ELR (cell line): ENCODE measurements at places on chromosomes 12 and 14.
A peak's percentile ranks its signal among the peaks of the same experiment; 100 is the strongest.

DNA sequence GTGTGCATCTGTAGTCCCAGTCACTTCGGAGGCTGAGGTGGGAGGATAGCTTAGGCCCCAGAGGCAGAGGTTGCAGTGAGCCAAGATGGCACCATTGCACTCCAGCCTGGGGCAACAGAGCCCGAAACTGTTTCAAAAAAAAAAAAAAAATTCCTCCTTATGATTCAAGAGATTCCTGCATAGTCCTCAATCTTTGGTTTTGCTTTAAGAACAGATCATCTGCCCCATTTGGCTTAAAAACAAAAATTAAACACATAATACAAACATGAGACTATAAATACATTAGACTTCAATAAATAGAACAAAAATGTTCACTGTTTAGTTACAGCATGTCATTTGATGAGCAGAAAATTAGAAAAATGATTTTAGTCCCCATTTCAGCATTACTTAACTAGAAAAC is 131.2 kb downstream of the PAWR start:
- no peak for DNase-seq

- DNase-seq: peak; percentile 49
Observed at GRCh38 chr14:69260190-69260860, 367 bp downstream of the GALNT16 start.

GRCh38 chr12:85310456-85311076 is 30.5 kb downstream of the ALX1 start:
- DNase-seq: peak; percentile 33

GRCh38 chr12:75955251-75955650 is 76.3 kb downstream of the PHLDA1 start:
- no peak for DNase-seq

DNA sequence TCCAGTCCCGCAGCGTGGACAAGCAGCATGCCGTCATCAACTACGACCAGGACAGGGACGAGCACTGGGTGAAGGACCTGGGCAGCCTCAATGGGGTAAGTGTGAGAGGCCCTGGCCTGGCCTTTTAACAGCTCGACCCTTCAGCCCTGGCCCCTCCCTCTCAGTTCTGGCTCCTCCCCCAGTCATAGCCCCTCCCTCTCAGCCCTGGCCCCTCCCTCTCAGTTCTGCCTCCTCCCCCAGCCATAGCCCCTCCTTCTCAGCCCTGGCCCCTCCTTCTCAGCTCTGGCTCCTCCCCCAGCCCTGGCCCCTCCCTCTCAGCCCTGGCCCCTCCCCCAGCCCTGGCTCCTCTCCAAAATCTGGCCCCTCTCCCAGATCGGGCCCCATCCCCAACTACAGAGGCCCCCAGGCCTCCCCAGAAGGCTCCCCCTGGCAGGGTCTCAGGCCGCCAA is 11.2 kb downstream of the CEP170B start:
- DNase-seq: peak; percentile 63

DNA sequence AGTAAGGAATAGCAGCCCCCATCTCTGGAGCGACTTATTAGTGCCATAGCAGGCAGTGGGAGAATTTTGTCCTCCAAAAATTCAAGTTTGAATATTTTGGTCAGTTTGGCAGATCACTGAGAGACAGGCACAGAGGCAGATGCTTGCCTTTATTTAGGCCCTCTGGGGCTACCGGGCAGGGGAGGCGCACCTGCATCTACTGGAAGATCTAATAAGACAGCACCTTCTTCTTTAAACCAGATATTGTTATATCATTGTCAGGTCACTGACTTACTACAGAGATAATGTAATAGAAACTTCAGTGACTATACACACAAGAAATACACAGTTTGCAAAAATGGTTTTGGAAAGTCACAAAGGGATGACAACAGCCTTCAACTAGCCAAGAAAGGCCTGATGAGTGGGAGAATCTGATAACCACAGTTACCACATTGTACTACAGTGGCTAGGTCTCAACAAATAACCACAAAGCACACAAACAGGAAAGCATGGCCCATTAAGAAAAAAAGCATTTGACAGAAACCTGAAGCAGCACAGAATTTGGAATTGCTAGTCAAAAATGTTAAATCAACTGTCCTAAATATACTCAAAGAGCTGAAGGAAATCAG is 56.8 kb downstream of the CDK17 start:
- peak; percentile 26 for DNase-seq

DNA sequence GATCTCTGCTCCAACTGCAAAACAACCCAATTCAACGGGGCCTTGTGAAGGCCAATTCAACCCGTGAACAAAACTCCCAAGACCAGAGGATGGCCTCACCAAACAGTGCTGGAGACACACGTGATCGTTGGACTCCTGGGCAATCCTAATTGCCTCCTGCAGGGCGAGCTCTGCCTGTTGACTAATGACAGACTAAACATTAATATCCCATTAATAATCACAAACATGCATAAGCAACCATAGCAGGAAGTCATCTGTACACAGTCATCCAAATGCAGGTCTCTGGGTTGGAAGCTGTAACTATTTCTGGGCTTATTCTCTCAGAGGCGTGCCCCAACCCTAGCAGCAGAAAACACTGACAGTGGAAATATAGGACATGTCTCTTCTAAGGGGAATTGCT is 21.0 kb downstream of the ANAPC5 start:
- no peak for DNase-seq

GRCh38 chr12:14408208-14408607 is 42.7 kb downstream of the ATF7IP start:
- peak; percentile 39 for DNase-seq

GRCh38 chr12:123937707-123938591 is 34.7 kb downstream of the CCDC92 start:
- DNase-seq: no peak

DNA sequence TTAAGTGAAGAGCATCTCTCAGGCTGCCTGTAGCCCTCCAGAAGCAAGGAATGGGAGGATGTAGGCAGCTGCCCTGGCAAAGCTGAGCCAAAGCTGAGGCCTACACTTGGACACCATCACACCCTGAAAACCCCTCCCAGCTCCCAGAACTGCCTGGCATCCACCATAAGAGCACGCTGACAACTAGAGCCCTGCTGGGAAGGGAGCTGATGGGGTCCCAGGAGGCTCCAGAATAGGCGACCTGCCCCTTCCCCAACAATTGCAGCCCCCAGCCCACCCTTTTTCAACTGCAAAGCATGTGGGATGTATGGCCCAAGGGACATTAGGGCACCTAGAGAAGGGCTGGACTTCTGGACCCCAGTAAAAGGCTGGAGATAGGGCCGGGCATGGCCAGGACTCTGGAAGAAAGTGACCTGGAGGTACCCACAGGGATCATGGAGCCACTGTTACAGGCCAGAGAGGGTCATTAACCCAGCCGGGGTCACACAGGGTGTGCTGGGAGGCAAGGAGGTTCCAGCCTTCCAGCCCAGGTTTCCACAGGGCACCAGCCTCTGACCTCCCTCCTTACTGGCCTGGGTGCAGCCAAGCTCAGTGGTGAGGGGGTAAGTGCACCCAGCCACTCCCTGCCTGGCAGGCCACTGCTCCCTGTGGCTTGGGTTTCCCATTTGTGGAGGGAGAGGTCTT is 27.8 kb downstream of the FAM222A start:
- DNase-seq: no peak

DNA sequence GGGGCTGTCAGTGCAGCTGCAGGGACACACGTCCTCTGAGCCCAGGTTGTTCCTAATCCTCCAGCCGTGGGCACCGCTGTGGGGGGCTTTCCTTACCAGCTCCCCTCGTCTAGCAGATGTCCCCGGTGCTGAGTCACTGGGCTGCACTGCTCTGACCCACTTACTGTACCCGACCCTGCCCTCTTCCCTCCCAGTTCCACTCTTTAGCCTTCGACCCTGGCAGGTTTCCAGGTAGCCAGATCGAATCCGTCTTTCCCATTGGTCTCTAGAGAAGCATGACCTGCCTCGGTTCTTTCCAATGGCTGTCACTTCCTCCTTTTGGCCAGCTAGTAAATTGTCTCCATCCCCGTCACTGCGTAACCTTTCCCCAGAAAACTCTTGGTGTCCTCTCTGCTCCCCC is 48.4 kb downstream of the ELK3 start:
- DNase-seq: no peak

GRCh38 chr12:54689034-54689372 is 40.8 kb upstream of the DCD start:
- DNase-seq: no peak

GRCh38 chr12:114272605-114273004 is 133.3 kb downstream of the TBX5 start:
- DNase-seq: no peak

DNA sequence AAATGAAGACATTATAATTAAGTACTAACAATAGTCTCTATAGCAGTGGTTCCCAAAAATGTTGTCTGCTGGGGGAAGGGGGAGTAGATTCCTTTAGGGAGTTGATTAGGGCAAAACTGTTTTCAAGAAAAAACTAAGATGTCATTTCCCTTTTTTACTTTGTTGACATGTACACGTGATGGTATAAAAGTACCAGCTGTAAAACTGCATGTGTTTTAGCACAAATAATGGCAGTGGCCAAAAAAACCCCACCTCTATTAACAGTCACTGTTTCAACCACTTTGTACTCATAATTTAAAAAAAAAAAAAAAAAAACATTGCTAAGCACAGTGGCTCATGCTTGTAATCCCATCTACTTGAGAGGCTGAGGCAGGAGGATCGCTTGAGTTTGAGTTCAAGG is 61.7 kb downstream of the PPP1R12A start:
- DNase-seq: no peak

GRCh38 chr14:88750413-88750812 is 42.3 kb downstream of the EML5 start:
- no peak for DNase-seq

DNA sequence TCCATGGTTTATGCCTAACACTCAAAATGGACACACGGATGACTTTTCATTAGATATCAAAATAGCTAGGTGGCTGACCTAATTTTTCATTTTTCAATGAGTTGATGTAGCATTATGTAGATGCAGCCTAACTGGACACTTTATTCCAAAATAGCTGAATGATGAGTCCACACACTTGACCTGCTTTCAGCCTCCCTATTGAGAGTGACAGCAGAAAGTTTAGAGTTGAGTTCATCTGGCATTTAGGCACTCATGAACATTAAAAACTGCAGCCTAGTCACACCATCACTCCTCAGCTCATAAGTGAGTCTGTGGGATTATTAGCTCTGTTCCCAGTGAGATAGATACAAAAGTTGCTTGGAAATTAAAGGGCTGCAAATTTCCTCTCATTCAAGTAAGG is 307.3 kb upstream of the PRKD1 start:
- DNase-seq: no peak

DNA sequence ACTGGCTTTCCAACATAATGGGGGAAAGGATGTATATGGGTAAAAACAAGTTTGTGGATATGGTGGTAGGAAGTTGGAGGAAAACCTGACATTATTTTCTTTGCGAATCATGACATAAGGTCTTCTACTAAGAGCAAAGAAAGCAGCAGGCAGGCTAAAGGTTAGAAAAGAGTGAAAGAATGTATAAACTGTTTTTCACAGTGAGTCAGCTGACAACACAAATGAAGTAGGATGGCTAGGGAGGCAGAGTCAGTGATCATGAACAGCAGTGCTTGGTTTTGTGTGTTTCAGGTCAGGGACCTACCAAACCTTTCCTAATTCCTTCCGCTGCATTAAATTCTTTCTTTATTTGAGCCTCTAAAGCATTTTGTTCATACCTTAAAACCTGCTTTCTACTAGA is 46.3 kb upstream of the CATSPERB start:
- no peak for DNase-seq

DNA sequence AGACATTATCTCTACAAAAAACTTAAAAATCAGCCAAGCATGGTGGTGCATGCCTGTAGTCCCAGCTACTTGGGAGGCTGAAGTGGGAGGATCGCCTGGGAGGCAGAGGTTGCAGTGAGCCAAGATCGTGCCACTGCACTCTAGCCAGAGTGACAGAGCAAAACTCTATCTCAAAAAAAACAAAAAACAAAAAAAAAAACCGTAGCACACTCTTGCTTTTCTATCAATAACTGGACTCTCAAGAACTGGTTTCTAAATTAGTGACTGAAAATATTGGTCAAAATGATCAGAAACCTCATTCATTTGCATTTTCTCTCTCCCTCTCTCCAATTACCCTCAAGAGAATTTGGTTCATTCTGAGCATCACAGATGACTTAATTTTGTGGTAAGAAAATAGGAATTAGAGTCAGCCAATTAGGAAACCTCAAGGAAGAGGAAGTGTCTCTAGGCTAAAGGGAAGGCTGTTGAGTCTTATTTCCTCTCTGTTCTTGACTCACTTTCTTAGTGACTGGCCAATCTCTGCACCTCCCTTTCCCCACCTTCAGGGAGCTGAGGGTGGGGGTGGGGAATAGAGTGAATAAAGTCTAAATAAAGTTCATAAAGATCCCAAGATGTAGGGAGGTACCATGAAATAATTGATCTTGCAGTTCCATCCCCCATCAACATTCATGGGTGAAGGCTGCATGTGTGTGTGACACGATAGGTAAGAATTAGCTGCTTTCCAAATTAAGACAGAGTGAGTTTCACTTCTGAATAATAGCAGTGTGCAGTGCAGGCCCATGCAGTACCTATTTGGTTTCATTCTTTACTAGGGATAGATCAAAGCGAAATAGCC is 6.8 kb upstream of the PSMA6 start:
- DNase-seq: peak; percentile 67

- no peak for DNase-seq
Observed at GRCh38 chr14:35211067-35211466, 81.1 kb upstream of the PSMA6 start.

DNA sequence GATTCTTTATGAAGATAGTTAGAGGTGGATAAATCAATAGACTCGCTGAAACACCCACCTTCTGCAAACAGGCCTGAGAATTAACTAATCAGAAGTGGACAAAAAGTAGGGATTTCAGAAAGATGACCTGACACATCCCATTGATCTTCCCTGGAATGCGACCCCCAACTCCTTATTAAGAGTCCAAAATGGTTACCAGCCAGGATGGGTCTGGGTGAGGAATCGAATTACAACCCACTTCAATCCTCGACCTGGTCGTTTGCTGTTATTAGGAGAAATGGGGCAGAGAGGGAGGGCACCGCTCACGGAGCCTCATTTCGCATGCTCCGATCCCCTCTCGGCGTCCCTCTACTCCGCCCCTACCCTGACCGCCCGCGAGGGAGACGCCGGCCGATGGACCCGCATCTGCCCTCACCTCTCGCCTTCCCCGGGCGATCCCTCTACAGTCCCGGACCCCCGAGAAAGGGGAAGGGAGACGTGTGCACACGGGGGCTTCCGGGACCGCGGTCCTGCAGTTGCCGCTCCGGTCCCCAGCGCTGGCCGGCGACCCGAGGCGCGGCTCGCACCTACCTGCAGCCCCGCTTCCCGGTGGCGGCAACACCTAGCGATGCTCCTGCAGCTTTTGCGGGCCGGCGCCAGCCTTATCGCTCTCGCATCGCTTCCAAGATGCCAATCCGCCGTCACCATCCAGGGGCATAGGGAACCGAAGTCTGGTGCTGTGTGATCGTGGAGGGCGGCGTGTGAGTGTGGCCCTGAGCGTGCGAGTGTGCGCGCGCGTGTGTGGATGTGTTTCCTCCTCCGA is 69.3 kb upstream of the USP15 start:
- no peak for DNase-seq

DNA sequence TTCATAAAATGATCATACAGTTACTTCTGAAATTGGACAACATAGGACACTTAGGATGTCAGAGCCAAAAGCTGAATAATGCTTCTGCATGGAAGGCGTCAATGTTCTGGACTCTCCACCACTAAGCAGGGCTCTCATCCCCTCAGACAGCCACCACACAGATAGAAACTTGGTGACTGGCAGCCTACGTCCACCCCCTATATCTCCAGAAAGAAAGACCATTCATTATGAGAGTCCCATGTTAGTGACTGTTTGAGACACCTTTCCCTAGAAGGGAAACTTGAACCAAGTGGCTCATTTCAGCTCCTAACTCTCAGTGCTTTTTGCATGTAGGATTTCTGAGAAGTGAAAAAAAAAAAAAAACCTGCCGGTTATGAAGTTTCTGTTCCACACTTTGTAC is 251.0 kb upstream of the FKBP4 start:
- no peak for DNase-seq
